ENCODE measurements at places on chromosomes 4 and X.

GRCh38 chr4:75741027-75741426, 16.6 kb downstream of the USO1 start:
- no peak for DNase-seq

DNA sequence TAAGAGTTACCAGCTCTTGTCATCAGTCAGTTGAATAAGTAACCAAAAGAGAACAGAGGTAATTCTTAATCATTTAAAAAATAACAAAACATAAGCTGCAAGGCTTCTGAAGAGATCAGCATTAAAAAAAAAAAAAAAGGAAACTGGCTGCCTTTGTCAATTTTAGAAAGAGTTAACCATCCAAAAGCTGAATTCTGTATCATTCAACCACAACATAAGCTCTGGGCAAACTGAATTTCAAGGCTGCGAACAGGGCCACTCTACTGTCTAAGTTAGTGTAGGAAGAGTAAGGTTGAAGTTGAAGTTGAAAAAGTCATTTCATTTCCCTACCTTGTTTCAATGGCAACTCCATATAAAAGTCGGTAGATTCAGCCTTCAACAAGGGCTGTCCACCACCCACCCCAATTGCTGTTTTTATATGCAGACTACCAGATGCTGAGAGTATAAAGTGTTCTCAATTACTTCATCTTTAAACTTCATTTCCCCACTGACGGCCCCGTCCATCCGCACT, 1.1 kb upstream of the LIN54 start:
- DNase-seq, result no peak

DNA sequence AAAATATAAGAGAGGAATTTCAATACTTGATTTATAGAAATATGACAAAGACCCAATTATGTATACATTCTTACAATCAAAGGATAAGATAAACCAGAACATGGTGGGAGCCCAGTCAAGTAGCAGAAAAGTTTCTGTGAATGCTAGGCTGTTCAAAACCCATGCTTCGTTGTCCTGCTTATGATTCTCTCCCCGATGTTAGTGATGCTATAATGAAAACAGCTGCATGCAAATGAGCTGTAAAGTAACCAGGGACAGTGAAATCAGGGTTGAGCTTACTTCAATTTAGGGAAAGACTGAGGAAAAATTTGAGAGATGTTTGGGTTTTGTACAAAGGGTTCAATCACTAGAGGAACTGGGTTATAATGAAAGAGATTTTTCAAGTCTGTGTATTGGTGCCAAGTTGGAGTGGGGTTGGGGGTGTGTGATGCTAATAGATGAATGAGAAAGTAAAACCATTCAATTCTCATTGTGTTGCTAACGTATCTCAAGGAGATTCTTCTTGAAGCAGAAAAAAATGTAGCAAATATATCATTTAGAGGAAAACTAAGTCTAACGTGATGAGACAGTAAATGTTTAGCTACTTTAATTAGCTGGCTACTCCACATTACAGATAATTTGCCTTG, 59.3 kb upstream of the PPP1R2C start:
- no peak for DNase-seq

DNA sequence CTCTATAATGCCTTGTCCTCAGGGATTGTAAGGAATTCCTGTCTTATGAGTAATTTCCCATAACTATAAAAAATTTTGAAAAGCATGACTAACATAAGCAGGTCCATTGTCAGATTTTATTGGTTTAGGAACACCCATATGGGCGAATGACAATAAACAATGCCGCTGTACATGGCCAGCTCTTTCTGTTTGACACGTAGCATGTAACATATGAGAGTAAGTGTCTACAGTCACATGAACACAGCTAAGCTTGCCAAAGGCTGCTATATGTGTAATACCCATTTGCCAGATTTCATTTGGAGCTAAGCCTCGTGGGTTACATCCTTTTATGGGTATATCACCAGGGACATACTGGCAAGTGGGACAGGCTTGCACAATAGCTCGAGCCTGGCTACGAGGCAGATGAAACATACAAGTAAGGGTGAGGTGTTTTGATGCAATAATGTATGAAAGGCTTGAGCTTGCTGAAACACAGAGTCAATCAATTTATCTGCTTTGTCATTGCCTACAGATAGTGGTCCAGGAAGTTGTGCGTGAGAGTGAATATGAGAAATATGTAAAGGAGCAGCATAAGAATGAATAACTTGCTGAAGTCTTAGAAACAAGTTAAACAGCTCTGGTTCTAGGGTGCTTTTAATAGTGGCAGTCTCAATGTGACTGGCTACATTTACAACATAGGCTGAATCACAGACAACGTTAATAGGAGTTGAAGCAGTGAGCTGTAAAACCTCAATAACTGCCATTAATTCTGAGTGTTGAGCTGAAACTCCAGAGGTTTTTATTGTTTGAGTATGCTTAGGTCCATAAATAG, 67.4 kb upstream of the UGT2B10 start:
- DNase-seq, result no peak

DNA sequence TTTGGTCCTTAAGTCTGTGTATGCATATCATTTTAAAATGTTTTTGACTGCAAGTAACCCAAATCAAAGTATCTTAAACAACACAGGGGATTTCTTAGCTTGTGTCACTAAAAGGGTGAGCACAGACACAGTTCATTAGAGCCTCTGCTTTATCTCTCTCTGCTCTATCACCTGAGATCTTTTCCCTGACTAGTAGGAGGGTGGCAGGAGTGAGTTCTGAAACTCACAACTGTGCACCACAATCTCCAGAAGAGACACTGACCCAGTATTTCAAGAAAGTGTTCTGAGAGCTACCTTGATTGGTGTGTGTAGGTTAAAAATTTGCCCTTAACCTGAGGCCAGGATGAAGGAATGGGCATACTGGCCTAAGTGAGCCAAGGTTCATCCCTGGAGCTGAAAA, 24.8 kb downstream of the CCSER1 start:
- no peak for DNase-seq

DNA sequence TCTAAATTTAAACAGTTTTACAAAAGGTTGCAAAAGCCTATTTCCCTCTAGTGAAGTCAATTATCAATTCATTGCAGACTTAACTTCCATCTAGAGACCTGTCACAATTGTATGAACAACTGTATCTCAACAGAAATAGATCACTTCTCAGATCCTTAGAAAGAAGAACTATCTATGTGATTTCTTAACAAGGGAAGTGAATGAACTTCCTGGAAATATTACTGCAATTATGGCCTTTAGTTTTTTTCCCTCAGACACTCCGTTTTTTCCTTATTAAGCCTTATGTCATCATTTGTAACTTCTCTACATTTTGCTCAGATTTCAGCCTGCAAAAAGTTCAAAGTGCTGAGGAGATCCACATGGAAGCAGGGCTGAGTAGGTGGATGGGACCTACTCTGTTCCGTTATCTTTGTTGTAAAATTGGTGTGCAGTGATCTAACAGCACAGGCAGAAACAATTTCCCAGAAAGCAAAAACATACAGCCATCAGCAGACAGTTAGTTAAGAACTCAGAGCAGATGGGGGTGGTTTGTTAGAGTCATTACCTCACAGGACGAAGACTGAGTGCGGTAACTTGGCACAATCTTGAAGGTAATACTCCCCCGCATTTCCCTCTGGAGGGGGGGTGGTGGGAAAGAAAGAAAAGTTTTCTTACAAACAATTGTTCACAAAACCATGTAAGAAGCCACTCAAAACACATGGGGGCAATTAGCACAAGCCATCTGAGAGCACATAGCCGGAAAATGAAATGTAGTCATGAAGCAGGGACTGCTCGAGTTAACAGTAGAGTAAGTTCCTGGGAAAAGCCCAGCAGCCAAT, 112.3 kb downstream of the NYX start:
- no peak for DNase-seq

- no peak for DNase-seq
Observed at GRCh38 chr4:41573502-41574001, 35.6 kb downstream of the LIMCH1 start.
